ENCODE measurements at places on chromosomes 4 and X.

DNA sequence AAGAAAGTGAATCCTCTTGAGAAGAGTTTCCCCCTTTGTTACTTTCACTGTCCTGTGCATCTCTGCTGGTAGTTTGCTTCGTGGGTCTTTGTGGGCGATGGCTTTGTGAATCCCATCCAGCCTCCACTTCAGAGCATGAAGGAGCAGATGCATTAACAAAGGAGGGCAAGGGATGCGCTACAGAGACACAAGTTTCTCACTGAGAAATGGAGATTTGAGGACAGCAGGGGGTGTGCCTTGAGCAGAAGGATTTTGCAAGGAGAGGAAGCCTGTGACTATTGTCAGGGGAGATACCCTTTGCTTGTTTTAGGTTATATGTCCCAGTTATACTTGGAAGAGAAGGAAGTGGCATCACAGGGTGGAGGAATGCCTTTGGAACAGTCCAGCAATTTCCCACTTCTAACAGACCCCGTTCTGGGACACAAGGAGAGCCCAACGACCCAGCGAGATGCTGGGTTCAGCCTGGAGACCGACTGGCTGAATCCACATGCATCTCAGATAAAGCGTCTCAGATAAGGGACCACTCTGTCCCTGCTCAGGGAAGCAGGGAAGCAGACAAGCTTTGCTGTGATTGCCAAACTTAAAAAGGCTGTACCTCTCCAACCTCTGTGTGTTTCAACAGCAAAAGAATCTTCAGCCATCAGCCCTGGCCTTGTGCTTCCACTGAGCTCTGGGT is 314.6 kb upstream of the GATB start:
- no peak for DNase-seq

- peak; percentile 52 for DNase-seq
These were observed 66.8 kb downstream of the SOWAHB start for GRCh38 chr4:76830964-76831703.

DNA sequence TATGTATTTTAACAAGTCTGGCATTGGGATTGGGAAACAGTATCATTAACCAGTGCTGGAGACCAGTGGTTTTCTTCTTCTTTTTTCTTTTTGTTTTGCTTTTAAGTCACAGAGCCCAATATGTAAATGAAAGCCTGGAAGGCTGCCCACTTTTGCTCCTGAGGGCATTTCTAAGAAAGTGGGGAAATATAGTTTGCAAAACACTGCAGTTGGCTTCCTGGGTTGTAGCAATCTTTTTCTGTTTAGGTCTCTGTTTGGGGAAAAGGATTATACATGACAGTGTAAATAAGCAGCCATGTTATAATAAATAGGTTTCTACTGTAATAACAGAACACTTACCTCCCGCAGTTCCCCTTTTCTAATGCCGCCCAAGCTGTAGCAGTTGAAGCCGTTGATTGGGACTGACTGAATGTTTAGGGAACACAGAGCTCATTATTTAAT is 105.5 kb downstream of the TMEM164 start:
- no peak for DNase-seq

DNA sequence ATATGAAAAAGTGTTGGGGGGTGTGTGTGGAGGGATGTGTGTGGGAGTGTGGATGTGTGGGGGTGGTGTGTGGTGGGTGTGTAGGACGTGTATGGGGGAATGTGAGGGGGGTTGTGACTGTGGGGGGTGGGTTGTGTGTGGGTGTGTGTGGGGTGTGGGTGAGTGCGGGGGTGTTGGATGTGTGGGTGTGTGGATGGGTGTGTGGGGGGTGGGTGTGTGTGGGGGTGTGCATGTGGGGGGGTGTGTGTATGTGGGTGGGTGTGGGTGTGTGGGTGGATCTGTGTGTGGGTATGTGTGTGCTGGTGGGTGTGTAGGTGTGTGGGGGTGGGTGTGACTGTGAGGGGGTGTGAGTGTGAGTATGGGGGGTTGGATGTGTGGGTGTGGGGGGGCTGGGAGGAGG is 47.8 kb downstream of the KDR start:
- no peak for DNase-seq

GRCh38 chr4:152709675-152710438 is 30.1 kb upstream of the TMEM154 start:
- no peak for DNase-seq

GRCh38 chrX:38183596-38183995 is 37.1 kb downstream of the SRPX start:
- no peak for DNase-seq

DNA sequence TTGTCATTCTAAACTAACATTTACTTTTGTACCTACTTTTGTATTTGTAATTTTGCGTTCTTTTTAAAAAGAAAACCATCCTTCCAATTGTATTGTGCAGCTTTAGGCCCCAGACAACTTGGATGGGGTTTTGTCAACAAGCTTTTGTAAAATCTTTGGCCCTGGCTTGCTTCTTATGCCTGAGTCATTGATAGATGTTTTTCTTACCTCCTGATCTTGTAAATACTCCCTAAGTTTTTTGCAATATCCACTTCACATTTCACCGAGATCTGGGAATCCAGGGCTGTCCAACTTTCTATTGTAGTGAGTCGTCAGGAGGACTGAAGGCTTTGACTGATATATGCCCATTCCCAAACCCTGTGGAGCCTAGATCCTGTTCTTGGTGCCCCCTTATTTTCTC is 126.9 kb upstream of the GUCY1A1 start:
- no peak for DNase-seq

DNA sequence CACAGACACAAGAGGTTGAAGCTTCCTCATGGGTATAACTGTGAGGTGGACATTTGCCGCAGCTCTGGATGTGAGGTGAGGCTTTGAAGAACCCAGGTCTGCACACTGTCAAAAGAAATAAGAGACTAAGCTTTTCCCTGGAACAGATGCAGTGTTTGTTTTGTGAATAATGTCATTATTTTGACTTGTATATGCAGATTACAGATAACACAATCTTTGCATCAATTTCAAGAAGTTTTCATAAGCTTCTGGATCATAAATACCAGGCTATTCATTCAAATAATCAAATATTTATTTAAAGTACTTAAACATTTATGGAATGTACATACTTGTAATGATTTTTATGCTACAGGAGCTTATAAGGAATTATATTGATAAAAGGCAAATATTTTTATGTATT is 174.8 kb downstream of the EPHA5 start:
- DNase-seq = no peak

- no peak for DNase-seq
These were observed 8.3 kb upstream of the MAP7D2 start for GRCh38 chrX:20124964-20125363.

- DNase-seq = no peak
These were observed 30.1 kb downstream of the HPF1 start for GRCh38 chr4:169727616-169728015.

- DNase-seq = no peak
These were observed 52.1 kb upstream of the TBC1D9 start for GRCh38 chr4:140808256-140808655.

GRCh38 chr4:72077346-72077745 is 45.5 kb downstream of the NPFFR2 start:
- DNase-seq = no peak

- no peak for DNase-seq
These were observed 80.8 kb upstream of the CLNK start for GRCh38 chr4:10765386-10765785.

DNA sequence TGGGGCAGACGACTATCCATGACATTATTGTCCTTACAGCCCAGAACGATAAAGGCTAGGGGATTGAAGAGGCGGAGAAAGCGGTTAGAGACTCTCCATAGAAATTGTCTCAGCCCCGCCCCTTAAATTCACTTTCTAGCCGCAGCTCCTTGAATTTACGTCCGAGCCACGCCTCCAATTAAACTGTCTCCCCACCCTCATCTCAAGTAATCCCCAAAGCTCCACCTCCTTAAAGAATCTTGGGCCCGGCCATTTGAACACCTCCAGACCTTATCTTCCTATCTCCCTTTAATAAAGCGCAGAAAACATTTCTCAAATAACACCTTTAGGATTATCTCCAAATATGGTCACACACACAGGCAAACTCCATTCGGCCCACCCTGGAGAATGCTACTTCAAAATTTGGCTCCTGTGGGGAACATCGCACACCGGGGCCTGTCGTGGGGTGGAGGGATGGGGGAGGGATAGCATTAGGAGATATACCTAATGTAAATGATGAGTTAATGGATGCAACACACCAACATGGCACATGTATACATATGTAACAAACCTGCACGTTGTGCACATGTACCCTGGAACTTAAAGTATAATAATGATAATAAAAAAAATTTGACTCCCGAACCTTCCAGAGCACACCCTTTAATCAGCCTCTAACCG is 7.2 kb upstream of the MAGIX start:
- no peak for DNase-seq

DNA sequence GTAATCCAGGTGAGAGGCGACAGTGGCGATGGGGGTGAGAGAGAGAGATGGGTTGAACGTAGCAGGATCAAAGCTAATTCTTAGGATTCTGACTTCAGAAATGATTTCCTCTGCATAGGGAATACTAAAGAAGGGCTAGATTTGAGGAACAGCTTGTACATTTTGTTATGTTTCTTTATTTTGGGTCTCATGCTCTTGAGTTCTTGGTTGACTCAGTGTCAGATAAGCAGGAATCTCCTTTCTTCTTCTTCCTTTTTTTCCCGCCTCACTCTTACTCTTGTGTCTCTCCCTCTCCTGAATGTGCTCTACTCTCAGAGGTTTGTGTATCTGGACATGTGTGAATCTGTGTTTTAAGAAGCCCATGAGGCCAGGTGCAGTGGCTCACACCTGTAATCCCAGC is 36.4 kb downstream of the FAM193A start:
- no peak for DNase-seq

DNA sequence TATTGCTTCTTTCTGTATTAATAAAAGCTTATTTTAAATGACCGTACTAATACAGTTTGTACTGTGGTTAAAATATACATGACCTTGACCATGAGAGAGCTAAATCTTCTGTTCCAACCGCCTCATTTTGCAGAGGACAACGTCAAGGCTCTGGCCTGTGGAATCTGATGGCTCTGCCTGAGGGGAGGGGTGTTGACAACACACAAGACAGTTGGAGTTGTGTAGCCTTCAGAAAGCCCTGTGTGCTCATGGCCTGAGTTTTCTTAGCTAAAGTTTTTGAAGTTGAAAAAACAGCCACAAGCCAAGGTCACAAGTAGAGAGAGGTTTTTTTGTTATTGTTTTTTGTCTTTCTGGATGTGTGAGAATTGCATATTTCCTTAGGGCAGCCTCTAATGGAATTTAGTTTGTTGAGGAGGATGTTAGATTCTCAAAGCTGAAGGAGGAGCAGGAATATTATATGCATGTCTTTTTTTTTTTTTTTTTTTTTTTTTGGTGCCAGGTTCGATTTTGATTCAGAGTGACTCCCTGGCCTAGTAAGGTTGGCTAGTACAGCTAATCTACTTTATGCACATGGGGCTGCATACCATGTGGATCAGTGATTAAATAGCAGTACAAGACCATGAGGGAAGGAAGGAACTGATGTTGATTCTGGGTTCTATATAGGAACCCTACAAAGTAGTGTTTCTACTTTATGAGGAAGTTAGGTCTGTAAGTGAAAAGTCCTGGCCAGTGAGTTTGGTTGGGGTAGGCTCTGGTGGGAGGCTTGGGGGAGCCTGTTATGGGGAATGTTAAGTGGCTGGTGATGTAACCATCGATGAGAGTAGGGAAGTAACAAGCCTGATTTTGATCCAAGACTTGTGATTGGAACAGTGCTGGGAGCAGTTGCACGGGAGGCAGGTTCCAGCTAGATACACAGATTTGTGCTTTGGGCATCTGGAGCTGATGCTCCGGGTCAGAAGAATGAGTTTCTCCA is 20.3 kb downstream of the SMS start:
- DNase-seq = no peak

- DNase-seq = no peak
These were observed 28.5 kb downstream of the TRIM2 start for GRCh38 chr4:153232768-153233167.

GRCh38 chr4:139647184-139647583 is 18.4 kb upstream of the MGST2 start:
- DNase-seq = no peak

DNA sequence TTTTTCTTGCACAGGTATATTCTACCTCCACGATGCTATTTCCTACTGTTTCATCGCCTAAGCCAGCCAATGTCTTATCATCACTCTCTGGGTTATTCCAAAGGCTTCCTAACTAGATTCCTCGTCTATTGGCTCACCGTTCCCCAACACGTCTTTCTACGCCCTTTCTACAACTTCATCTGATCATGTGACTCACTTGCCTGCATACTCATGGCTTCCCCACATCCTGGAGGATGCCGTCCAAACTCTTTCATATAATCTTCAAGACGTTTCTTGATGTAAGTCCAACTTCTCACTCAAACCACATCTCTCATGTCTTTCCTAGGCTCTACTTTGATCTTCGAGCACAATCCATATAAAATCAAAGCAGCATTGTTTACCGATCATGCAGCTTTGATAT is 322.0 kb upstream of the PPARGC1A start:
- DNase-seq = peak; percentile 41

DNA sequence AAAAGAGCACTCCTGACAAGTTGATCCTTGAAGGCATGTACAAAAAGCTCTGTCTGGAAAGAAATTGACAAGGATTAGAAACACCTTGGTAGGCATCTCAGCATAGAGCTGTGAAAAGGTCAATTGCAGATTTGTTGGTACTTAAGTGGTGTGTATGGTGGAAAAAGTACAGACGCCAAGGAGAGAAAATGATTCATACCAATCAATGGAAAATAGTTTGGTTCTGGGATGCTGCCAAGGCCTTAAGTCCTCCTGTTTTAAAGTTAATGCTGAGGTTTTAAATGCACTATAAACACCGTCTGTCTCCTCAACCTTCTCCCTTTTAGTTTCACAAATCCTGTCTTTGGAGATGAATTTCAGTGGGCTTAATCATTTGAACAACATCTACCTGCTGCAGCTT is 524.1 kb downstream of the IL15 start:
- DNase-seq = no peak

DNA sequence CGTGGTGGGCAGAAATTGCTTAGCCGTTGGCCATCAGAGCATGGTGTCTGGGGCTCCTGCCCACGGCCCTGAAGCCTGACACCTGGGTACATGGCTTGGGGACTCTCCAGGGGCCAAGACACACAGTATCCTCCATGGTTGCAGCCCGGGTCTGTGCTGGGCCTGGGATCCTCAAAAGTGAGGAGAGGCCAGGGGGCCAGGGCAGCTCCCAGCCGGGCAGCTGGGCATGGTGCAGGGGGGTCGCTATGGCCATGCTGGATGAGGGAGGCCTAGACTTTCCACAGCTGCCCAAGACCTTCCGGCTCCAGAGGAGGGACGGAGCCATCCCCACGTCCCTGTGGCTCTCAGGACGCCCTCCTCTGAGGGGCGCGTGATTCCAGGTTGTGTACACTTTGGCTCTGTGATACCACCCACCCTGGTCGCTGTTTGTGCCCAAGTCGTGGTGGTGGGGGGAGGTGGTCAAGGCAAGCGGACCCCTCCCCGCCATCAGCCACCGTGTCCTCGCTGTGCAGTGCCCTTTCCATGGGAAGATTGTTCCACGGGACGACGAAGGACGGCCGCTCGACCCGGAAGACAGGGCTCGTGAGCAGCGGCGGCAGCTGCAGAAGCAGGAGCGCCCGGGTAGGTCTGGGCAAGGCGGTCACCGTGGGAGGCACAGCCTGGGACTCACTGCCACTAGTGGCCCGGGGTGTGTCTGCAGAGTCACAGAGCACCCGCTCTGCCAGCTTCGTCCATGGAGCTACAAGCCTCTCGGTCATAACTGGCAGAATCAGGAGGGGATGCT is 25.7 kb downstream of the NKX1-1 start:
- DNase-seq = no peak

Data from AG09309 (cell line).